ENCODE measurements at places on chromosomes 6 and 20.

- no peak for DNase-seq
Observed at GRCh38 chr6:127366282-127367022, 23.0 kb upstream of the ECHDC1 start.

DNA sequence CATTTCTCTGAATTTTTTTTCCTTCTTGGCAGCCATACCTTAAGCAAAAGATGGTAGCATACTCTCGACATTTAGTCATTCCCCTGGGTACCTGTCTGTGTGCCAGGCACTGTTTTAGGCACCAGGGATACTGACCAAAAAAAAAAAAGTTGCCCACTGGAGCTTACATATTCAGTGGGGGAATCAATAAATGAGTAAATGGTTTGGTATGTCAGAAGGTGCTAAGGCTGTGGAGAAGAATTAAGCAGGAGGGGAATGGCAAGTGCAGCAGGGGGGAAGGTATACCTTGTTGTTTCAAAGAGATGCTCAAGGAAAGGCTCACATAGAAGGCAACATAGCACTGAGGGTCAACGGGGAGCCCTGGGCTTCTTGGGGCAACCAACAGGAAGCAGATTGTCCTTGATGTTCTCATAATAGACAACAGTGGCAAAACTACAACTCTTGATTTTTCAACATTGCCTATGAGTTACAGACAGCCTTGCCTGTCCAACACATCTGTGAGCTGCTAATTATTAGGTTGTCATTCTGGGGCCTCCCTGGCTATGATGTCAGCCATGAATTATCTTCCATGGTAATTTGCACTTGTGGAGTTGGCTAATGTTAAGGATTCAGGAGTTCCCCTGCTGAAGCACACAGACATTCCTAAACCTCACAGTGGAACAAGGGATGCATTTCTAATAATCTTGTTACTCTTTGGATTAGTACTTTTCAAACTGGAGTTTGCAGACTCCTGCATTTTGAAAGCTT is 19.6 kb downstream of the NT5E start:
- no peak for DNase-seq

- DNase-seq, result no peak
Observed at GRCh38 chr6:74574794-74575193, 631.1 kb downstream of the COL12A1 start.

- no peak for DNase-seq
Observed at GRCh38 chr6:41680182-41680965, 42.1 kb downstream of the MDFI start.

DNA sequence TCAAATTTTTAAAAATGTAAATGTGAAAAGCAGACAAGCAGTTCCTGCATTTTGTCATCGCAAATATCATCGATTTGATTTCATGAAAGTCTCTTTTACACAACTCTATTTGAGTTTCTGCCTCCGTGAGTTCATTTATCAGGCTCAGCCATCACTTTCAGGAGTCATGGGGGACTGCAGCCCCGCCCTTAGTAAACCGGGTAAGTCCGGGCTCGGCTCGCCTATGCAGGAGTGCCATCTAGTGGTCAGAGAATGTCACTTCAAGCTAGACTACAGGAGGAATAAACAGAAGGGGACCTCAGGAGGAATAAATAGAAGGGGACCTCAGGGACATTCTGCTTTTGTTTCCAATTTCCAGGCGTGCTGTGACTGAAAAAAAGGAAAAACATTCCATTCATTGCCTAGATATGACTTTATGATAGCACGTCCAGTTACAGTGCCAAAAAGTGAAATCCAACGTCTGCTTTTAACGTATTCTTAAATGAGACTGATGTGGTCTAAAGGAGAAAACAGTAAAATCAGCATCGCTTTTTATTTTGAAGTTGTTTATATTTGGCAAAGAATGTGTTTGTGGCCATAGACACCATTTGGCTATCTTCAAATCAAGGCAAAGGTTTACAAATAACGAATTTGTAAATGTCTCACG is 333.9 kb downstream of the HACE1 start:
- DNase-seq, result peak; percentile 60

GRCh38 chr6:49087369-49087768 is 375.7 kb downstream of the MMUT start:
- no peak for DNase-seq

- no peak for DNase-seq
Observed at GRCh38 chr6:19446570-19446969, 390.6 kb upstream of the ID4 start.

GRCh38 chr20:63090682-63091571 is 84.2 kb upstream of the BHLHE23 start:
- DNase-seq, result no peak

- DNase-seq, result no peak
Observed at GRCh38 chr6:129345890-129346289, 364.1 kb downstream of the ARHGAP18 start.

GRCh38 chr20:50297498-50298376 is 107.1 kb downstream of the CEBPB start:
- no peak for DNase-seq

DNA sequence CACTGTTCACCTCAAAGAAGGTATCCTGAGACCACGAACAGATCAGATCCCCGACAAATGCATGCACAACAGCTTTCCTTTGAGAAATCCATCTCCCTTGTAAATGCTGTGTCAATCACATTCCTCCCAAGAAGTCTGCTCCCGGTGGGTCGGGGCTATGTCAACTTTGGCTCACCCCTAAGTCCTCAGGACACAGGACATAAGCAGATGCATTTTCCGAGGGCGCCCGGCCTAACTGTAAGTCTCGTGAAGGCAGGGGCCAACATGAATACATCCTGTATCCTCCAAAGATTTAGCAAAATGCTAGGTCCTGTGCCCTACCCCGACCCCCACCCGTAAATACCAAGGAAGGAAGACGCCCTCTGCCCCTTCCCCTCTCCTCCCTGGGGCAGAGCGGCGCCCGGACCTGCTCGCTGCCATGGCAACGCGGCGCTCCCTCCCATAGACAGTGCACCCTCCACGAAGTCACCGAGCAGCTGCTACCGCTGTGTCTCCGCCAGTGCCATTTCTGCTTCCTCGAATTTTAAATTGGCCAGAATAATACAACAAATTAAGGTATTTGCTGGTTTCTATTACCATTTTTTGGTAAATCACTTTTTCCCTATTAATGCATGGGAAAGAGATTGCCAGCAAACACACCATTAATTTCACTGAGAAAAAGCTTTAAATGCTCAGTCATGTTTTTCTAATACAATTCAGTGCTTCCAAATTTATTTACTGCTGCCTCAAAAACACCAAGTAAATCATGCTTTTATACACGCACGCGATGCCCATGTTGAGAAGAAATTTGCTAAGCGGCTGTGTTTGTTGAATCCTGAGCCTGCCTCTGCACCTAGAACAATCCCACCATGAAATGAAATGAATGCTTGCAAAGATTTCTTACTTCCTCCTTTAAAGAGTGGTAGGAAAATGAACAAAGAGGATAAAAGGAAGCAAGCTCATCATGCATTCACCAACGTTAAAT is 100.6 kb downstream of the PCSK2 start:
- no peak for DNase-seq

DNA sequence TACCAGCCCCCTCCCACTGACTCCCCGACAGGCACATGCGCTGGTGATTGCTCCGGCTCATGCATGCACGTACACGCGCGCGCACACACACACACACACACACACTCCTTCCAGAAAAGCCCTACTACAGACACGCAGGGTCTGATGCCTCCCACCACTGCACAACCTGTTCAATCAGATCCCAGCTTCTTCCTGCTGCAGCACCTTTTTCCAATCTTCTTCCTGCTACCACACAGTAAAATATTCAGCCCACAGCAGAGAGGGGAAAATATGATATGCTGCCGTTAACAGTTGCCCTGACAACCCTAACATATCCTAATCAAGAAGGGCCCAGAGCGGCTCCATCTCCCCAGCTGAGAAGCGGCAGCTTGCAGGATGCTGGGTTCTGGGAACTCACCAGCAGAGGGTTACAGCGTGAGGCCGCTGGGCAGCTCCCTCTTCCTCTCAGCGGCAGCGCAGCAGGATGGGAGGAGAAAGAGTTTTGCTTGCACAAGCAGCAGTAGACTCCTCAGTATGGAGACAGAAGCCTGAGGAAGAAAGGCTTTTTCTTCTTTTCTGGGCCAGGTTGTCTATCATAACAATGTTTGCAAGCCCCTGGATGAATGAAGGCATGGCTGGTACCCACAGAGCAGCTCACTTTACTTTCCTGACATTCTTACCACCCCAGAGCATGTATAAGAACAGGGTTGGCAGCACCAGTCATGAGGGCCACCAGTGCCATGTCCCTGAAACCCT is 23.9 kb downstream of the MAP7 start:
- no peak for DNase-seq

DNA sequence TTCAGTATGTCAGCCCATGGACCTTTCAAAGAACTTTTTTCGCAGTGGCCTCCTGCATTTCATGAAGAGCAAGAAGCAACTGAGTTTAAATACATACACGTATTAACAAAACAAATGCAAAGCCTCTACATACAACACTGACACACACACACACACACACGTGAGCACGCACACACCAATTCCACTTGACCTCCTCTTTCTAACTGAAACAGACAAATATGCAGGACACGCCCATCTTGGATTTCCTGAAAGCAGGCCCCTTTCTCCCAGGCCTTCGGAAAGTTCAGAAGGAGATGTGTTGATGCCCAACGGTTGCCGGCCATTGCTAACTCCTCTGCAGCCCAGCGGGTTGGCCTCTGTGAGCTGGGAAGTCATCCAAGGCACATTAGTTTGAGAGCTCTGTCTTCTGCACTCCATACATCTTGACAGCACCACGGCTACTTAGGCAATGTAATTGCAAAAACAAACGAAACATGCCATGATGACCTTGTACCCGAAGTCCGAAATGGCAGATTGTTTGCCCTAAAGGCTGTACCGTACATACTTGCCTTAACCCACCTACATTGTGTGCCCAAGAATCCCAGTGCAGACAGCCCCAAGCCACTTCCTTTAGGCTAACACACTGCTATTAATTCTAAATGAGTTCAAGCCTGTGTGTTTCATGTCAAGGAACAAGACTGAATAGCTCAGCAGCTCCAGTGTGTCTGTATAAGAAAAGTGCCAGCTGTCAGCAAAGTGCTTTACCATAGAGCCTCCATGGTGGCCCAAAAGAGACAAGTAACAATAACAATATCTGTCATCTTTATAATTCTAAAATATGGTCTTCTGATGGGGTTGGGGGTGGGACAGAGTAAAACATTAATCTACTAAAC is 138.8 kb upstream of the RNF217 start:
- no peak for DNase-seq

DNA sequence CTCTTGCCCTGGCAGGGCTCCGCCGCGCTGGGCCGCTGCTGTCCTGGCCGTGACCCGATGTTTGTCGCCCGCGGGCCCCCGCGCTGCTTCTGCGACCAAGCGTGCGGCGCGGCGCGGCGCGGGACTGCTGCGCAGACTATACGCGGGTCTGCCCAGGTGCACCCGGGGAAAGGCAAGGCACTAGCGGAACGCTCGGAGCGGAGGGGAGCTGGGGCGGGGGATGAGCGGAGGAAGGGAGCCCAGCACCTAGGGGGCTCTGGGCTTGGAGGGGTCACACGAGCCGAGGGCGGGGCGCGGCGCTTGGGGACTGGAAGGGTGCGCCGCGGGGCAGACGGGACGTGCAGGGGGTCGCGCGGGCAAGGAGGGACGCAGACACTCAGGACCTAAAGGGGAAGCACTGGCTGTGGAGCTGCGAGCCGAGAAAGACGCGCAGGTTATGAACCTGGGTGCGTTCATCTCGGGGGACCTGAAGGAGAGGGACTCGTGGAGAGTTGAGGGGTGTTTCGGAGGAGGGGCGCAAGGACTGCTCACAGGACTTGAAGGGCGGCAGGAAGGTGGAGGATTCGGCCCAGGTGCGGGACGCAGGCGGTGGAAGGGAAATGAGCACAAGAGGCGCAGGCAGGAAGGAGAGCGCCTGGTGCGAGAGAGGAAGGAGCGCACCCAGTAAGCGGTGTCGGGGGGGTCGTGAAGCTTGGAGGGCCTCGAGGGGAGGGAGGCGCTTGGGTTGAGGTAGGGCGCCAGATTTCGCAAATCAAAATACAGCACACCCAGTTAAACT is 40.8 kb upstream of the ZNFX1 start:
- DNase-seq, result no peak

- DNase-seq, result no peak
Observed at GRCh38 chr6:466564-466963, 75.0 kb downstream of the IRF4 start.

DNA sequence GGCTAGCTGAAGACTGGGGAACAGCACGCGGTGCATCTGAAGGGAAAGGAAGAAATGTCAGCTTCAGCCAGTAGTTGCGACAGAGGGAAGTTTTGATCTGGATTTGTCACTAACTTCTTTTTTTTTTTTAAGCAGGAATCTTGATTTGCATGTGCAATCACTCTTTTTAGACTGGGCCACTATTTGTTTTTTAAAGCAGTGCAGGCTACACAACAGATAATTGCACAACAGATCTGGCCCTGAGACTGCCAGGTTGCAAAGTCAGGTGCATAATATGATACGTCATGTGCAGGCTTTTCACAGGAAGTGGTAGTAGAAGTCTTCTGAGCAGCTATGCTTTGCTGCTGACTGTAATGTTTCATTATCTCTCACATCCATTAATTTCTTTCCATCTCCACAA is 13.5 kb downstream of the PFDN4 start:
- DNase-seq, result no peak

DNA sequence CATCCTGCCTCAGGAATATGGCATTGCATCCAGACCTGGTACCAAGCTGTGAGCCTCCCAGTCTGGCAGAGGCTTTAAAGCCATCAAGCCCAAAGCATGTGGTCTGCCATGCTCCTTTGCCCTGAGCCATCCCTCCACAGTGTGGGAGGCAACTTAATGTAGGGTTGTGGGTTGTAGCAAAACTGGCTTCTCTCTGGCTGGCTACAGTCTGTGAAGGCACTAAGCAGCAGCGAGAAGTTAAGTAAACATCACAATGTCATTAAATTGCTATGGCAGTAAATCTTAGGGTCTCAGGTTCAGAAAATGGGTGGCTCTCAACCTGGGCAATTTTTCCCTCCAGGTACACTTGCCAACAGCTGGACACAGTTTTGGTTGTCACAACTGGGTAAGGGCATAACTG is 472.9 kb downstream of the PREX1 start:
- DNase-seq, result no peak

GRCh38 chr6:166939345-166939744 is 17.0 kb downstream of the RNASET2 start:
- no peak for DNase-seq

All from memory B cell (primary cell).